ENCODE measurements at places on chromosomes 12 and 14.

DNA sequence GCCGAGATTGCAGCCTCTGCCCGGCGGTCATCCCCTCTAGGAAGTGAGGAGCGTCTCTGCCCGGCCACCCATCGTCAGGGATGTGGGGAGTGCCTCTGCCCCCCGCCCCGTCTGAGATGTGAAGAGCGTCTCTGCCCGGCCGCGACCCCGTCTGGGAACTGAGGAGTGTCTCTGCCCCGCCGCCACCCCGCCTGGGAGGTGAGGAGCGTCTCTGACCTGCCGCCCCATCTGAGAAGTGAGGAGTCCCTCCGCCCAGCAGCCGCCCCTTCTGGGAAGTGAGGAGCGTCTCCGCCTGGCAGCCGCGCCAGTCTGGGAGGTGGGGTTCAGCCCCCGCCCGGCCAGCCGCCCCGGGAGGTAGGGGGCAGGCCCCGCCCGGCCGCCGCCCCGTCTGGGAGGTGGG is 544.0 kb downstream of the CCER1 start:
- no peak for DNase-seq

DNA sequence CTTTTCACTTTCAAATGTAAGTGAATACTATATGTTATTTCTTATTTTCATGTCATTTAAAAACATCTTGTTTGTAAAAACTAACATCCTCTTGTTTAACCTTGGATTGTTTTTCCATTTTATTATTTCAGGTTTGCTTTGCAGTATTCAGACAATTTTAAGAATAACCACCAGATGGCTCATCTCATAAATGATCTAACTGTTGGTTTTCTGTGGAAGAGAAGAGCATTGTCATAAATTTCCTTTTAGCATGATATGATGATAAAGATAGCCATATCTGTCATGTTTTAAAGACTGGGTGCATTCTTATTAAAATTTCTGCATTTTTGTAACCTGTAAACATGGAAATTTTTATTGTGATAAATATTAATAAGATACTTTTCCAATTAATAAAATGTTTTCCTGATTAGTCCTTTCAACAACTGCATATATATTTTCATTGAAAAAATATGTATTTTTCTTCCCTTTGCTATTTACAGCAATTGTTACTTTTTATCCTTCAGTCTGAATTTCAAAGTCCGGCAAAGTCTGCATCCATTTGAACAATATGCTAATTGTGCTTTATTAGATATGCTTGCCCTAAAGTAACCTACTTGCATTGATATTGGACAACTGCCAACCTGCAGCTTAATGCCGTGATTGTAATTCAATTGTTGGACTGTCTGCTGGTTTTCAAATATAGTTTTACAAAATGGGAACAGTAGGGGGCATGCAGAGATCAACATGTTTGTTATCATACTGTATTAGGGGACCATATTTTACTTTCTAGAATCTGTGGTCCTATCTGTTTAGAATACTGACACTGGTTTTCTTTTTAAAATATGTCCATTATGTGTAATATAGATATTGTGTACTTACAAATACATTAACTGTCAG is 163.4 kb downstream of the GARIN6 start:
- peak; percentile 38 for DNase-seq

DNA sequence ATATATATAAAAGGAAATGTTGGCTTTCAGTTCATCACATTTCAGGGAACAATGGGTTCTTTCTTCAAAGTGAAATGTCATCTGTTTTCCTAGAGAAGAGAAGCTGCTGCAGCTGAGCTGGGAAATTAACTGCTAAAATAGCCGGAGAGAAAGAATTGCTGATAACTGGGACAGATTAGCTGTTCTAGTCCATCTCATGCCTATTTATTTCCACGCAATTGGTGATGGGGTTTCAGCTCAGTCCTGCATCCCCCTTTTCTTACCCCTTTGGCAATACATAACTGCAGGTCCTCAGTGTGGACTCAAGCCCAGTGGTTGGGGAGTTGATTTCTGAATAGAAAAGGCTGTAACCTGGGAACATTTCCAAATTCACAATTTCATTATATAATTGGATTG is 436.9 kb upstream of the TMEM132C start:
- DNase-seq: no peak

- peak; percentile 99 for DNase-seq
Measured at GRCh38 chr14:52352061-52352491, 38.0 kb downstream of the PTGER2 start.

- DNase-seq: peak; percentile 78
Measured at GRCh38 chr14:103628221-103628683, 759 bp upstream of the KLC1 start.

- no peak for DNase-seq
Measured at GRCh38 chr14:75969126-75969525, 12.7 kb downstream of the TGFB3 start.

DNA sequence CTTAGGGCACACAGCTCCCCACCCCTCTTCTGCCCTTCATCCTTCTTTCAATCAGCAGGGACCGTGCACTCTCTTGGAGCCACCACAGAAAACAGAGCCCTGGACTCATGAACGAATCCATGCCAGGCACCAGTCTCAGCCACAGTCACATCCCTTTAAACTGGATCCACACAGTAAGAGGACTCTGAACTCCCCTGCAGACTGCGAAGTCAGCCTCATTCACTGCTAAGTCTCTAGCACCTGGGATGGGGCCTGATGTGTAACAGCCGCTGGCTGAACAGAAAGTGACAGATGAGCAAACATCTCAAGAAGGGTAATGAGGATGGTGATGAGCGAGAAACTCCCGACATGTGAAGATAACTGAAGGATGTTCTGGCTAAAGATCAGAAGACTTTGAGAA is 45.8 kb upstream of the IQSEC3 start:
- DNase-seq: no peak

Data from renal cortical epithelial cell (primary cell).